Psoas muscle (tissue), 8 donors: ENCODE measurements at places on chromosomes 2 and 18. TPM values are rescaled to one million over a fixed set of nuclear protein-coding genes. Genes with fewer than 3 reads are reported as not detected.
A peak's percentile ranks its signal among the peaks of the same experiment; 100 is the strongest.

- H3K27ac ChIP-seq: no peak overlapping the region
- H3K27me3 ChIP-seq: no peaks in the 10 kb centered on the region
- no peaks in the 10 kb centered on the region for H3K36me3 ChIP-seq
- no peaks in the 10 kb centered on the region for H3K4me1 ChIP-seq
- no peak overlapping the region for H3K4me3 ChIP-seq
Observed at GRCh38 chr2:26886736-26887135, 38.8 kb downstream of the DPYSL5 start.

DNA sequence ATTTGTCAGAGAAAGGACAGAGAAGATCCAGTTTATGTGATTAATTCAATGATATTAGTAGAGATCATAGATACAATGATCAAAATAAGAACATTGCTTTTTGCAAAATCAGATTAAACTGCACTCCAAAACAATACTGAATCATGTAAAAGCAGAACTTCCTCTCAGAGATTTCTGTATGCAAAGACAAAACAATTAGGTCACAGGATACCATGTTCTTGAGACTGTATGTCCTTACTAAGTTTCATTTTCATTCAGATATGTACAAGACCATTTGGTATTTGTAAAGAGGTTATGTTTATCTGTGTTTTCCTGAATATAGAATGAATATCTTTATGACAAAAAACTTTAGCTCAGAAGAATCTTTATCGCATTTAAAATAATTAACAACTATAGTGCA is 161.8 kb downstream of the DLGAP1 start:
- no peaks in the 10 kb centered on the region for H3K36me3 ChIP-seq
- no peaks in the 10 kb centered on the region for H3K27me3 ChIP-seq
- no peak overlapping the region for H3K4me3 ChIP-seq
- H3K27ac ChIP-seq: no peak overlapping the region
- no peaks in the 10 kb centered on the region for H3K4me1 ChIP-seq

DNA sequence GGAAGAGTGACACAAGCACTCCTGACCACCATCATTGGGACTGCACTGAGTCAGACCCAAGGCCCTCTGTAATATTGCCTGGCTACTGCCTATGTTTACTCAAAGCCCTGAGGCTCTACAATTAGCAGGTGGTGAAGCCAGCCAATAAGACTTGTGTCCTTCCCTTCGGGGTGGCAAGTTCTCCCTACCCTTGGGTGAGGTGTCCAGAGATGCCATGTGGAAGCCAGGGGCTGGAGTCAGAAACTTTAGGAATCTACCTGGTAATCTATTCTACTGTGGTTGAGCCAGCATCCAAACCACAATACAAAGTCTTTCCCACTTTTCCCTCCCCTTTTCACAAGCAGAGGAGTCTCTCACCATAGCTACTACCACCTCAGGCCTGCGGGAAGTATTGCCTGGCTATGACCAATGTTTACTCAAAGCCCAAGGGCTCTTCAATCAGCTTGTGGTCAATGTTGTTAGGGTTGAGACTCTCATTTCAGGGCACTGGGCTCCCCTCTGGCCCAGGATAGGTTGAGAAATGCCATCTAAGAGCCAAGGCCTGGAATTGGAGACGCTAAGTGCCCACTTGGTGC is 17.6 kb downstream of the DHRS9 start:
- no peak overlapping the region for H3K27ac ChIP-seq
- H3K4me1 ChIP-seq: no peaks in the 10 kb centered on the region
- no peaks in the 10 kb centered on the region for H3K36me3 ChIP-seq
- H3K4me3 ChIP-seq: no peak overlapping the region
- DNase-seq: no peak

DNA sequence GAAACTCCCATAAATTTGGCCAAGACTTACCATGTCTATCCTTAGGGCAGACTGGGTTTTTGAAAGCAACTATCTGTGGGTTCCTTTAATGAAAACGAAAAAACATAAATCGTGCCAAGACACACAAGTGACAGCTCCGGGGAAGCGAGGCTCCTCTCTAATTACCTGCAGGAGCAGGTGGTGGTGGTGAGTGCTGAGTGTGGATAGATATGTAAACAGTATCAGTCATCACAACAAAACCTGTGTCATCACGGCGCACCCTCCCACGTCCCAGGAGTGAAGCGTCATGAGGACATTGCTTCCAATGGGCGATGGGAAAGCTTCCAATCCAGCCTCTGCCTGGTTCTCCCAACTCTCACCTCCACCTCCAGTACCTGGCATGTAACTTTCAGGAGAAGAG is 31.3 kb downstream of the ACKR3 start:
- H3K4me3 ChIP-seq: no peak overlapping the region
- H3K27me3 ChIP-seq: no peaks in the 10 kb centered on the region
- H3K36me3 ChIP-seq: no peaks in the 10 kb centered on the region
- H3K27ac ChIP-seq: no peak overlapping the region
- DNase-seq: no peak
- H3K4me1 ChIP-seq: no peaks in the 10 kb centered on the region

GRCh38 chr2:157185476-157186227 is 71.9 kb upstream of the GALNT5 start:
- H3K27ac ChIP-seq: no peak overlapping the region
- no peak for DNase-seq
- no peaks in the 10 kb centered on the region for H3K36me3 ChIP-seq
- H3K4me1 ChIP-seq: no peaks in the 10 kb centered on the region
- no peaks in the 10 kb centered on the region for H3K27me3 ChIP-seq
- no peak overlapping the region for H3K4me3 ChIP-seq

DNA sequence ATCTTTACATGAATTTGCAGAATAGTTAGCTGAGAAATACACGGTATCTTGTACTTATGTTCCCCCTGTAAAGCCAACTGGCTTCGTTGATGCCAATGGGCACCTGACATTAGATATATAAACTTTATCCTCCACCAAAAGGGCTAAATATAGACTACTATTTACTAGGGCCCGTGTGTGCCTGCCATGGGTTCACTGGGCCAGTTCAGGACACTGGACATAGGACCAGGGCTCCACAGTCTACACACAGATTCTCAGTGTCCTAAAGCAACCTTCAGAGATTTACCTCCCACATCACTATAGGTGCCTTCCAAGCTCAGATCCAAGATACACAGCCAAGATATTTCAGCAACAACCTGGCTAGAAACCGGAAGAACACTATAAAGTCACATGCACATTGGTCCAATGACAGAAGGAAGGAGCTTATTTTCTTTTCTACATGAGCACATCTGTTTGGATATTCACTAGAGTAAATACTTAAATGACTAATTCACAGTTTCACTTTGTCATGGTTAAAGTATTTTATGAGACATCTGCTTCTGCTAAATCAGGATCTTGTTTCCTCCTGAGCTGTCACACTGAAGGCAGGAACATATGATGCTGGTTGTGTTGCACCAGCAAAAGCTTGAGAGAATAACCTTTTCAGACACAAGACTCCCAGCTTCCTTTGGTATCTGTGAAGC is 95.1 kb downstream of the MYO5B start:
- H3K4me1 ChIP-seq: peaks cover 37% of the 10 kb centered on the region
- no peak for DNase-seq
- H3K27ac ChIP-seq: peak overlapping the region; percentile 65

- no peaks in the 10 kb centered on the region for H3K36me3 ChIP-seq
- H3K27me3 ChIP-seq: no peaks in the 10 kb centered on the region
- peak overlapping the region; percentile 2 for H3K4me3 ChIP-seq
- H3K27ac ChIP-seq: peak overlapping the region; percentile 80
Observed at GRCh38 chr2:10404324-10405143, 43.6 kb downstream of the ODC1 start.

GRCh38 chr2:108604196-108604595 is 69.9 kb downstream of the LIMS1 start:
- no peak overlapping the region for H3K4me3 ChIP-seq
- no peak overlapping the region for H3K27ac ChIP-seq
- DNase-seq: no peak
- peaks cover 25% of the 10 kb centered on the region for H3K4me1 ChIP-seq

DNA sequence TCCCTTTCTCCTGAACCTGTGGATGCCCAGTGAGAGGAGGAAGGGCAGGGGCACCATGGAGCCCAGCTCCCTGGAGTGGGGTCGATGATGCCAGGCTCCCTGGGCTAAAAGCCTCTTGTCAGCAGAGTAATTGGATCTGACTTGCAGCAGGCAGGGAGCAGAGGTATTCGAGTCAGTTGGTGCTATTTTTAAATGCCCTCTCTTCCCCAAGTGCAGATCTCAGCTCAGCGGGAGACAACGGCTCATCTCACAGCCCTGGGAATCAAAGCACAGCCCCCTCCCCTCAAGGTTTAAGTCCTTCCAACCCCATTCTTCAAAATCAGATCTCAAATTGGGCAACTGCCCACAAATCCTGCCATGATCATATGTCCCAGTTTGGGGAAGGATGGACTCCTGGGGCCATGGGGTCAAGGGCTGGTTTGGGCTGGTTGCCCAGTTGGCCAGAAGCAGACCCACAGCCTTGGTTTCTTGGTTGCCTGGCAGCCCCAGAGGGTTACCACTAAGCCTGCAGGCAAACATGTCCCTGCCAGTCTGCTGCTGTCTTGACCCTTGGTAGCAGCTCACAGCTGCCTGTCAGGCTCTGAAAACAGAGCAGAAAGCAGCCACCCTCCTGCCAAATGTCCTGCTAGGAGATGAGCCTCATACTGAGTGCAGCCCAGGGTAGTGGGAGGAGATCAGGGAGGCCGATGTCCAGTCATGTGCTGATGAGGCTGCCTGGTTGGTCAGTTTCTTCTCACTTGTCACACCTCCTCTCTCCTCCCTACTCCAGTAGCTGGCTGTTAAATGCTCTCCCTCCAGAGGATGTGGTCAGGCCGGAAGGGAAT is 244.9 kb downstream of the LOXHD1 start:
- peak; percentile 81 for DNase-seq
- H3K4me3 ChIP-seq: peak overlapping the region; percentile 8
- no peaks in the 10 kb centered on the region for H3K36me3 ChIP-seq
- no peaks in the 10 kb centered on the region for H3K27me3 ChIP-seq
- H3K27ac ChIP-seq: peak overlapping the region; percentile 91

DNA sequence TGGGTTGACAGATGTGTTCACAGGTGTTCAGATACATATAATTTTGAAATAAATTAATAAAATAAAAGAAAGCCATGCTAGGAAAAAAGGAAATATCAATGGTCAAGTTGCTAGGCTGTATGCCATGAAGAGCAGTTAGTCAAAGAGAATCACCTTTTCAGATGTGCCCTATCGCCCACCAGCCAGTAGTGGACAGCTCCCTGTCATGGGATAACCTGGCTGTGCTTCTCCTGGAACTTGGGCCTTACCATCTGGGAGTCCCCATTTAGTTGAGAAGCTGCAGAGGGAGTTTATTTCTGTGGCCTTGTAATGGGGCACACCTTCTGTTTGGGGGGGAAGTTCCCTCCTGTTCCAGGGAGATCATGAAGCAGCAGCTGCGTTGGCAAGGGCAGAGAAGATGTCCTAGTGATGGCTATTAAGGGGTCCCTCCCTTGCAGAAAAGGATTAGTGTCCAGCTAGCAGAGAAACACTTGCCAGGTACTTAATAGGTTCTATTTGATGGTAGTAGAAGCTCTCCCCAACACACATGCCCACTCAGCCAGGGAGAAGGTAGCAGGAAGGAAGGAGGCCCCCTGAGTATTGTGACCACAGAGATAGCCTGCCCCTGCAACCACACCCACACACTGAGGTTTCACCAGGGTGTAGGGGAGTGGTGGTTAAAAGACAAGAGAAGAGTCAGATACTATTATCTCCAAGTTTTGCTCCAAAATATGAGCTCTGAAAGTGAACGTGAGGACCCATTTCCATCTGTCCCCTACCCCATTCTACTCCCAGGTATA is 117.7 kb downstream of the B3GNT2 start:
- H3K4me3 ChIP-seq: no peak overlapping the region
- H3K27me3 ChIP-seq: no peaks in the 10 kb centered on the region
- no peak for DNase-seq
- H3K4me1 ChIP-seq: peaks cover 3% of the 10 kb centered on the region
- no peak overlapping the region for H3K27ac ChIP-seq

DNA sequence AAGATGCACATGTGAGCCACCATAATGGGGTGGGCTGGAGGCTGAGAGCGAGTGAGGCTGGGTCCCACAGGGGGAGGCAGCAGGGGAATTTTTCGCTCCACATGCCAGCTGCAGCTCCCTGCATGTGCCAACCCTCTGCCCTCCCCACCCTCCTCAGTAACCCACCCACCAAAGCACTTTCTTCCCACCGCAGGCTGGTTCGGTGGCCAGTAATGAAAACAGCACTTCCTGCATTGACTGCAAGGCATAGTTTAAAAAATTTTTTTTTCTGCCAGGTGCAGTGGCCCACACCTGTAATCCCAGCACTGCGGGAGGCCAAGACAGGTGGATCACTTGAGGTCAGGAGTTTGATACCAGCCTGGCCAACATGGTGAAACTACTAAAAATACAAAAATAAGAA is 147.5 kb upstream of the TTC39C start:
- no peak overlapping the region for H3K27ac ChIP-seq
- no peak overlapping the region for H3K4me3 ChIP-seq
- H3K4me1 ChIP-seq: no peaks in the 10 kb centered on the region

DNA sequence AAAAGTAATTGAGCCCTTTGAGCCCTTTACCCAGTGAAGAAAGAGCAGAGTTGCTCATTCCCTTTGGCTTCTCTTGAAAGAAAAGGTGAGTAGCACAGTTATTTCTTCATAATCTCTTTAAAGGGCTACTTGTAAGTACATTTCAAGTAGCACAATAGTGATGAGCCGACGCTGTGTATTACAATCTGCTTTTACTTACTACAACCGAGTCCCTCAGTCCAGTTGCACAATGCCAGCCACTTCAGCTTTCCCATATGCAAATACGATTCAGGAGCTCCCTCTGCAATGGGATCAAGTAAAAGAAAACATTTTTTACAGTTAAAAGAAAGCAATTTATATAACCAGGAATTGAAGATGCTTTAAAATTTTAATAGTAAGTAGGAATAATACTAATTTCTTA is 868.5 kb downstream of the RNF144A start:
- H3K36me3 ChIP-seq: no peaks in the 10 kb centered on the region
- DNase-seq: no peak
- no peak overlapping the region for H3K4me3 ChIP-seq
- no peaks in the 10 kb centered on the region for H3K4me1 ChIP-seq
- H3K27ac ChIP-seq: no peak overlapping the region

- H3K27me3 ChIP-seq: no peaks in the 10 kb centered on the region
- DNase-seq: no peak
- peaks cover 87% of the 10 kb centered on the region for H3K36me3 ChIP-seq
- no peak overlapping the region for H3K27ac ChIP-seq
- H3K4me3 ChIP-seq: no peak overlapping the region
Observed at GRCh38 chr18:36120297-36120696, 8.8 kb downstream of the SLC39A6 start.

Gene GNLY
- 0.58 TPM for total RNA-seq

Gene LCT
- total RNA-seq: not detected

Gene TNFRSF11A
- total RNA-seq: 1.3 TPM

Gene IHH
- total RNA-seq: not detected
